Left kidney (tissue), 8 donors: ENCODE measurements at places on chromosomes 16 and 17. TPM values are rescaled to one million over a fixed set of nuclear protein-coding genes. Genes with fewer than 3 reads are reported as not detected.

GRCh38 chr17:42431758-42432161 lies 8.7 kb upstream of the CAVIN1 start:
- no peak for DNase-seq

- no peak for DNase-seq
Measured at GRCh38 chr16:72884037-72884436, 163.9 kb downstream of the ZFHX3 start.

DNA sequence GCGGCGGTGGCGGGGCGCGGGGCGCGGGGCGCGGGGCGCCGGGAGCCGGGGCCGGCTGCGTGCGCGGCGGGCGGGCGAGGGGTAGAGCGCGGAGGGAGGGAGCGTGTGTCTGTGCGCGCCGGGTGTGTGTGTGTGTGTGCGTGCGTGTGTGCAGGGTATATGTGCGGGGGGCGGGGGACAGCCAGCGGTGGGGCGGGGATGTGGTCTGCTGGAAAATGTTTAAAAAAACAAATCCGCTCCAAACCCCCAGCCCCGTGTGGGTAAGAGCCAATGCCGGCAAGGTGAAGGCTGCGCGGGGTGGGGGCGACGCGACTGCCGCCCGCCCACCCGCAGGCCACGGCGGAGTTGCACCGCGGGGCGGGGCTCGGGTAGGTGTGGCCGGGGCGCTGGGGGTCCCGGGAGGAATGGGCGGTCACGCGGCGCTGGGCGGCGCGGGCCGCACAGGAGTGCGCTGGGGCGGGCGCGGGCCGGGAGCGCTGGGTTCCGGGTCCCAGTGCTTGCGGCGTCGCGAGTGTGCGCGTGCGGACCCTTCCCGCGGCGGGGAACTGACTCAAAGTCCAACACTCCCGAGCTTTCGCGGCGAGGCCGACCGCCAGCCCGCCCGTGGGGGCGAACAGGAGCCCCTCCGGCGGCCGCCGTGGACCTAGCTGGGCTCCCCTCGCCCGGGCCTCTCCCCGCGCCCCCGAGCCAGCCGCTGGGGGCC lies at the start of gene CYGB:
Gene CYGB (minus strand): TSS at position 132 of the 703 bp plus-strand sequence. CDS start 167 bp downstream, outside the sequence.
- no peak for DNase-seq

DNA sequence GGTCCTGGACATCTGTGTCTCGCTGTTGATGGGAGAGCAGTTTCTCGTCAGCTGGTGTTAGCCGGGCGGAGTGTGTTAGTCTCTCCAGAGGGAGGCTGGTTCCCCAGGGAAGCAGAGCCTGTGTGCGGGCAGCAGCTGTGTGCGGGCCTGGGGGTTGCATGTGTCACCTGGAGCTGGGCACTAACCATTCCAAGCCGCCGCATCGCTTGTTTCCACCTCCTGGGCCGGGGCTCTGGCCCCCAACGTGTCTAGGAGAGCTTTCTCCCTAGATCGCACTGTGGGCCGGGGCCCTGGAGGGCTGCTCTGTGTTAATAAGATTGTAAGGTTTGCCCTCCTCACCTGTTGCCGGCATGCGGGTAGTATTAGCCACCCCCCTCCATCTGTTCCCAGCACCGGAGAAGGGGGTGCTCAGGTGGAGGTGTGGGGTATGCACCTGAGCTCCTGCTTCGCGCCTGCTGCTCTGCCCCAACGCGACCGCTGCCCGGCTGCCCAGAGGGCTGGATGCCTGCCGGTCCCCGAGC lies 17.9 kb downstream of the GAA start:
- no peak for DNase-seq

DNA sequence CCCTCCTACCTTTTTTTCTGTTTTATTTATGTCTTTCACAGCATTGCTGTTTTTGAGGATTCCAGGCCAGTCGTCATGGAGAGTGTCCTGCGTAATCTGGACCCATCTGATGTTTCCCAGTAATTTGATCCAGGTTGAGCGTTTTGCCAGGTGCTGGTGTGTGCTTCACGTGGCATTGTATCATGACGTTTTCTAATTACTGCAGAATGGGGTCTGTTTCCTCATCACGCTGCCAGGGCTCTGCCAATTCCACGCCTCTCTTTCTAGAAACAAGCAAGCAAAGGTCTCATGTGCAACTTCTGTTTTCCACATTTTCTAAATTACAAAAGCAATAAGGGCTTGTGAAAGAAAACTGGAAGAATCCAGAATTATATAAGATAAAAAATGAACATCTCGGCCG lies 28.3 kb upstream of the BHLHA9 start:
- no peak for DNase-seq

GRCh38 chr16:4315186-4316107 lies at the start of gene GLIS2:
Gene GLIS2 (plus strand): TSS chr16:4316067. CDS start chr16:4332281, 16,214 bp downstream.
- peak; percentile 86 for DNase-seq

The OTOA gene
- polyA plus RNA-seq, result 0.17 TPM

DNA sequence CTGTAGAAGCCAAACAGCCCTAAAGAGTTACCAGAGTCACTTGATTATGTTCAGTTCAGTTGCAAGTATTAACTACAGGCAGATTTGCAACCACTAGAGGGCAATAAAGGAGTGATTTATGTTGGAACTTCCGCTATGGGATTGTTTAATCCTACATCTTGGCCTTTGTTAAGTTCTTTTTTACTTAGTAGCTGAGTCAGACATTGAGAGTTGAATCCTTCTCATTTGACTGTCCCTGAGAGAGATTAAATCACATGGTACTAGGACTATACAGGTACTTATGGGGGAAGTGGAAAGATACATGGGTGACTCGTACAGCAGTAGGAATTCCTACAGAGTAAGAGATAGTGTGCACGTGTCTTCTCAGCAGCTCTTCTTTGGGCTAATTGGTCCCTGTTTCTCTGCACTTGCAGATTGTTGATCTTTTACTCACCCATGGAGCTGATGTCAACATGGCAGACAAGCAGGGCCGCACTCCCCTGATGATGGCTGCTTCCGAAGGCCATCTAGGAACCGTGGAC lies 40.3 kb downstream of the CYB561 start:
- DNase-seq, result peak; percentile 77

The STUB1 gene
- polyA plus RNA-seq, result 107 TPM

- DNase-seq, result no peak
Measured at GRCh38 chr17:36717088-36717487, 115.7 kb downstream of the MRM1 start.

- no peak for DNase-seq
Measured at GRCh38 chr16:30142672-30143346, 19.8 kb upstream of the MAPK3 start.

The PLLP gene
- 16.8 TPM for polyA plus RNA-seq

DNA sequence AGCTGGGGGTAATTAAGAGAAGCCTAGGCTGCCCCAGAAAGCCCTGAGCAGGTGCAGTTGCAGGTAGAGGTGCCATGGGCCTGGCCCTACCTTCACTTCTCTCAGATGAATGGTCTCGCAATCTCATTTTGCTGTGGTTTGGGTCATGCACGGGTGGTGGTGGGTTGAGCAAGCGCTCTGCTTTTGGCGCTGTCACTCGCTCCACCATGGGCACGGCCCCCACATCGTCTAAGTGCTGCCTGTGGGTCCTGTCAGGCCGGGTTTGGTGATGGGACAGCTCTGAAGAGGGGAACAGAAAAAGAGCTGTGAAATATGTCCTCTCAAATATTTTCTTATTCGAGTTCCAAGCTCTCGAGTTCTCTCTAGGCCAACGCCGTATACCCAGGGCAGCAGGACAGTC lies 39.9 kb downstream of the STH start:
- no peak for DNase-seq

The HES7 gene
- polyA plus RNA-seq, result not detected

GRCh38 chr16:25771812-25772568 lies 80.2 kb downstream of the HS3ST4 start:
- no peak for DNase-seq

- no peak for DNase-seq
Measured at GRCh38 chr17:1934901-1935300, 90.2 kb downstream of the RTN4RL1 start.

The GPR139 gene
- not detected for polyA plus RNA-seq

GRCh38 chr16:2090777-2091546 lies 43.2 kb downstream of the TSC2 start:
- DNase-seq, result peak; percentile 66

The KRTAP2-3 gene
- polyA plus RNA-seq, result not detected
